NCI-H1105 (cell line): ENCODE measurements at places on chromosomes 16 and 17.
A peak's percentile ranks its signal among the peaks of the same experiment; 100 is the strongest.

GRCh38 chr17:28873839-28874238 lies 19.0 kb downstream of the ERAL1 start:
- DNase-seq: no peak

GRCh38 chr16:47018223-47018891 lies 44.9 kb upstream of the DNAJA2 start:
- peak; percentile 25 for DNase-seq

- DNase-seq: peak; percentile 54
These were observed 30.8 kb downstream of the FA2H start for GRCh38 chr16:74743668-74744299.

GRCh38 chr17:37218849-37219248 lies 156.9 kb upstream of the C17orf78 start:
- DNase-seq: no peak

- DNase-seq: no peak
These were observed 28.9 kb upstream of the GNA13 start for GRCh38 chr17:65085397-65085796.

GRCh38 chr16:71358464-71358998 lies at the start of gene CALB2:
Gene CALB2, plus strand, starts transcription at chr16:71358723. Its CDS starts 70 bp downstream, at chr16:71358793.
- peak; percentile 10 for DNase-seq
